ENCODE measurements at places on chromosomes 4 and X. TPM values are rescaled to one million over a fixed set of nuclear protein-coding genes. Genes with fewer than 3 reads are reported as not detected.
A peak's percentile ranks its signal among the peaks of the same experiment; 100 is the strongest.

GRCh38 chrX:70411475-70411874, 11.6 kb upstream of the GDPD2 start:
- no peak for DNase-seq

- DNase-seq, result no peak
Measured at GRCh38 chr4:168453146-168453545, 27.1 kb downstream of the DDX60L start.

DNA sequence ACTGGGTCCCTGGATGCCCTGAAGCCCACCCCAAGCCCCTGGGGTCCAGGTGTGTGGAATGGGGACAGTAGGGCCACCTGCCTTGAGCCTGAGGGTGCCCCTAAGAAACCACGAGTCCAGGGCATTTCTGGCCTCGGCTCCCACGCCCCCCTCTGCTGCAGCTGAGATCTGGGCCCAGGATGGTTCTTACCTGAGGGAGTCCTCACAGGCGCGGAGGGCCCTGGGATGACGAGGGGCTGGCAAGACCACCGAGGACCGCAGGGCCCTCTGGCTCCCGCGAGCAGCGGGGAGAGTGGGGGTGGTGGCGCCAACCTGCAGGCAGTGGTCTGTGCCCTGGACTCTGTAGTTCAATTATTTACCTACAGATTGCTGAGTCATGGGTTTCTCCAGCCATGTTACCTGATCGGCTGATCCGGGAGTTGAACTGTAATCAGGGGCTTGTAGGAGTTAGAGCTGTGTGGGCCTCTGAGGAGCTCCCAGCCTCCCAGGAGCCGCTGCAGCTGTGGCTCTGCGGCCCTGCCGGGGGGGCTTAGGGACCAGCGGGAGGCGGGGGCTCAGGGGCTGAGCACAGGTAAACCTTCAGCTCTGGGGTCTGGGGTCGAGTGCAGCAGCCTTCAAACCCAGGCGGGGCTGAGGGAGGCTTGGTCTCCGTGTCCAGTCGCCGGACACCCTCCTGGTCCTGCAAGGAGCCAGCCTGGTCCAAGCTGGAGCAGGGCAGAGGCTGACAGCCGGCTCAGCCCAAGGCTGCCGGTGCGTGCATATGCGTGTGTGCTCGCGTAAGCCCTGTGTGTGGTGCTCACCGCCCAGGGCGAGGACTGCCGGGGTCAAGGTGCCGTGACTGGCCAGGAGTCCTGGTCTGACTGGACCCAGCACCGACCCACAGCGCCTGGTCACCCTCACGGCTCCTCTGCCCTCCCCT, at the start of gene SLC26A1:
Gene SLC26A1 (minus strand): TSS at position 294 of the 919 bp plus-strand sequence. CDS start 1,701 bp downstream, outside the sequence.
- no peak for DNase-seq

DNA sequence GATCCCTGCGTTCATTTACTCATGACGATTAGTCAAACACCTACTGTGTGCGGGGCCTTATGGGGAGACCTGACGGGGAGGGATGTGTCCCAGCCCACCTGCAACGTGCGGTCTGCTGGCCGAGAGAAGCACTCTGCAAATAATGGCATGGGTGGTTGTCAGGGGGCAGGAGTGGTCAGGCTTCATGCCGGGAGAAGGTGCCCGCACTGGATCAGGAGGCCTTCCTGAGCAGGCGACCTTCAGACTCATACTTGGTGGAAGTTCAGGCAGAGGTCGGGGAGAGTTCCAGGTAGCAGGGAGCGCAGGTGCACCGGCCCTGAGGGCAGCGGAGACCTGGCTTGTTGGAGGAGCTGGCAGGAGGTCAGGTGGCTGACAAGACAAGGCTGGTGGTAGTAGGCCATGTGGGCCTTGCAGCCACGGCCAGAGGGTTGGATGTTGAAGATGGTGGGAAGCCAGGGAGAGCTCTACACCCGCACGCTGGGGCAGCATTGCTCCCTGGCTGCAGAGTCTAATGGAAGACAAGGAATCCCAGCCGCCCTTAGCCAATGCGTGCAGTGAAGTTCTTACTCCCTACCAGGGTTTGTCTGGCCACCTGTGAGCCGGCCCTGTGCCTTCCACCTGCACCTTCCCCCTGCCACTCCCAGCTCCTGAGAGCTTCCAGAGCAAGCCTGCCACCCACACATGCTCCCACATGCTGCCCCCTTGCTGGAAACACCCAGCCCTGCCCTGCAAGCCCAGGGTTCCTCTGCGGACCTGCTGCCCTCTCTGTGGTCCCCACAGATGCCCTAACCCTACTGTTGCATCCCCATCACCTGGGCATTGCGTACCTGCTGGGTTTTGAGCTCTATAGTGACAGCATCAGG, 97.3 kb downstream of the PSAPL1 start:
- no peak for DNase-seq

- DNase-seq, result no peak
Measured at GRCh38 chr4:82748810-82749470, 49.7 kb downstream of the SCD5 start.

DNA sequence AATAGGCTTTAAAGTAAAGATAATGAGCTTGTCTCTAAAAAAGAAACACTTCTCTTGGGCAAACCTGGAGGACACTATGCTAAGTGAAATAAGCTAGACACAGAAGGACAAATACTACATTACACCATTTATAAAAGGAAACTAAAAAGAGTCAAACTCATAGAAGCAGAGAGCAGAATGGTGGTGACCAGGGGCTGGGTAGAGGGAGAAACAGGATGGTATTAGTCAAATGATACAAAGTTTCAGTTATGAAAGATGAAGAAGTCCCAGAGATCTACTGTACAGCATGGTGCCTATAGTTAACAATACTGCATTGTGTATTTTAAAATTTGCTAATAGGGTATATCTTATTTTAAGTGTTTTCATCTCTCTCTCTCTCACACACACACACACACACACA, 28.5 kb downstream of the ACSL4 start:
- DNase-seq, result no peak

DNA sequence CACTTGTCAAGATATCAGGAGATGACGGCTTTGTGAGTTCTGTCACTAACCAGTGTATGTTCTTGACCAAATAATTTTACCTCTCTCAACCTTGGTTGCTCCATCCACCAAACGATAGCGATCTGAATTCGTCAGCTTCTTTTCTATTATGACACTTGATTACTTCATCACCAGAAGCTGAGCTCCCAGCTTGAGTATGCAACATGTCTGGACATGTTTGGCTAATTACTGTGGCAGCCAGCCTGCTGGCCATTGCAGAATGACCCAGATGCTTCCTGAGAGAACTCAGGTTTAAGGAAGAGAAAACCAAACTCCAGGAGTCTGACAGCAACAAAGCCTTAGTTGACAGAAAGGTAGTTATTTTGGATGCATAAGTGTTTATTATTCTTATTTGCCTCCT, 46.4 kb upstream of the PARM1 start:
- DNase-seq, result peak; percentile 84

GRCh38 chrX:153905481-153906095, 1.1 kb downstream of the AVPR2 start:
- DNase-seq, result no peak

DNA sequence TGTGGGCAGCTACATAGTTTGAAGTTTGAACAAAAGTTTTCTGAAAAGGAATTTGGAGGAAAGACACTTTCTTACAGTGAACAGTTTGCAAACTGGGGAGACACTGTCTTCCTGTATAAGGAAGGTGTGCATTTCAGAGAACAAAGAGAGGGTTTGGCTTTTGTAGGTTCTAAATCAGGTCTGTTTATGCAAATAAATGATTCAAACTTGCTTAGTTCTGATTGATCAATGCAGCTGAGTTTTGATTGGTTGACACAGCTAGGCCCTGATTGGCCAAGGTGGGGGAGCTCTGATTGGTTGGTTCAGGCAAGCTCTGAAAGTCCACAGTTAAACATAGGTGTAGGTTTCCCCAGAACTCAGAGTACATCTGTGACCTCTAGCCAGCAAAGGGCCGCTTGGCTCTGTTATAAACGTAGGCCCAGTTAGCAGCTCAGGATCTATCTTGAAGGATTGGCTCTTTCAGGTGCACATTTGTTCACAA, 63.0 kb upstream of the ENPP6 start:
- no peak for DNase-seq

The FREM3 gene
- total RNA-seq, result 0.13 TPM

The CLDN2 gene
- total RNA-seq, result not detected

The DCAF4L1 gene
- 0.13 TPM for total RNA-seq

The SPACA5 gene
- not detected for total RNA-seq

The CDKL2 gene
- 0.13 TPM for total RNA-seq

The CHRNA9 gene
- not detected for total RNA-seq

The PAGE4 gene
- total RNA-seq, result not detected
